ENCODE measurements at places on chromosomes 2 and 18. TPM values are rescaled to one million over a fixed set of nuclear protein-coding genes. Genes with fewer than 3 reads are reported as not detected.

The EPHA4 gene
- total RNA-seq = 27.3 TPM

The DSC3 gene
- total RNA-seq = 0.46 TPM

The SMAD4 gene
- 124 TPM for total RNA-seq

The ANKRD30B gene
- total RNA-seq = 0.73 TPM

The ARHGAP25 gene
- 0.10 TPM for total RNA-seq

The ZAP70 gene
- total RNA-seq = 0.13 TPM

The TMEM198 gene
- total RNA-seq = 1.3 TPM

The TANC1 gene
- 40.1 TPM for total RNA-seq

The TBR1 gene
- total RNA-seq = not detected

The CFC1 gene
- total RNA-seq = not detected

The HOXD13 gene
- not detected for total RNA-seq

The SIX3 gene
- not detected for total RNA-seq
